Activated CD8-positive, alpha-beta memory T cell treated with anti-CD3 and anti-CD28 coated beads for 4 hours (primary cell): ENCODE measurements at places on chromosomes 1 and 21.
A peak's percentile ranks its signal among the peaks of the same experiment; 100 is the strongest.

DNA sequence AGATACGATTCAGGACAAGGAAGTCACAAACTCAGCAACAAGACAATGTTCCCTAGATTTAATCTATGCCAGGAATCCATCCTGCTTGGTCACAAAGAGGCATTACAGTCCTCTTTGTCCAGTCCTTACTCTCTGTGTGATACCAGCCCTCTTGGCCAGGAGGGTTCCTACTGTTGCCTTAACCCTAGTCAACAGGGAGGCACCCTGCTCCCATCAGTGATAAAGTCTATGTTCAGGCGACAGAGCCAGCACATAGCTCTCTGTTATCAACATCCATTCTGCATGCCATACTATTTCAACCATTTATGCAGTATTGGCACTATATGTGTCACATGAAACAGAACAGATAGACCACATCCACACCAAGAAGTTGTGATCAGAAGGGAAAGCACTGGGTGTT, 4.4 kb upstream of the NPL start:
- DNase-seq: no peak

DNA sequence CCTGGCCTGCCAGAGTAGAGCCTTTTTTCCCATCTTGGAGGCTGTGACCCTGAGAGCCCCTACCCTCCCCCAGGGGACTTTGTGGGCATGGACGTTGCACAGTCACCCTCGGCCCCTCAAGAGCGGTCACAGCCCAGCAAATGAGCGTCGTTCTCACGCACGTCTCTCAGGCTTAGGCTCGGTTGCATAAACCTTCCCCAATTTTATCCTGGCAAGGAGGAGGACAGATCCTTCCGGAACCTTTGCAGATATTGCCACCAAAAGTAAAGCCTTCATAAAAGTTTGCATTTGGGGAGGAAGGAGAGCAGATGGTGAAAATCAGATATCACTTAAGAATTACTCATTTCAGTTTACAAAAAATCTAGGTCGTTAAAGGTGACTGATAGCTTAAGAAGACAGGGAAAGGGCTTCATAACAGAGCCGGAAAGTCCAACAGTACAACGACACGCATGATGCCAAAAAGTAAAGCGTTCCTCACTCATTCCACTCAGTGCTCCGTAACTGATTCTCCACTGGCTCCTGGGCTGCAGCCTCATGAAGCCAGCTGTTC, 29.3 kb downstream of the PDE9A start:
- DNase-seq: no peak

- no peak for DNase-seq
Observed at GRCh38 chr1:25679171-25679570, 62.6 kb downstream of the MAN1C1 start.

- DNase-seq: no peak
Observed at GRCh38 chr1:53075761-53076163, 13.7 kb downstream of the PODN start.

DNA sequence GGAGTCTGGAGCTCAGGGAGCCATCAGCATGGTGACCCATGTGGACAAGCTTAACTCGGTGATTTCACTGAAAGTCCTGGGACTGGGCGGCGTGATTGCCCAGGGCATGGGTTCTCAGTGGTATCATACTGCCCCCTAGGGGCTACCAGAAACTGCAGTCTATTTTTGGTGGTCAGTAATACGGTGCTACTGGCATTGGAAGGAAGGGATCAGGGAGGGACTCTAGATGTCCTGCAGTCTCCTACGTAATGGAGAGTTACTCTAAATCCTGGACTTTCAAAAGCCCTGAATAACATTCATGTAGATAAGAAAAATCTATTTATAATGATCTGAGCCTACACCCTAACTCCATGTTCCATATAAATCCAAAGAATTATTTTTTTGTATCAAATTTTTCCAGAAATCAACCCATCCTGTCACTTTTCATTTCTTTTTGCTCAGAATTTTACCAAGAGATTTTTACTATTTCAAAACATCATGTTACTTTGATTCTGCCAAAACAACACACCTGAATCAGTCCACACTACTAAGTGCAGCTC, 37.3 kb downstream of the PABPC4 start:
- DNase-seq: no peak

- DNase-seq: no peak
Observed at GRCh38 chr1:44777547-44777946, 2.2 kb downstream of the RPS8 start.

DNA sequence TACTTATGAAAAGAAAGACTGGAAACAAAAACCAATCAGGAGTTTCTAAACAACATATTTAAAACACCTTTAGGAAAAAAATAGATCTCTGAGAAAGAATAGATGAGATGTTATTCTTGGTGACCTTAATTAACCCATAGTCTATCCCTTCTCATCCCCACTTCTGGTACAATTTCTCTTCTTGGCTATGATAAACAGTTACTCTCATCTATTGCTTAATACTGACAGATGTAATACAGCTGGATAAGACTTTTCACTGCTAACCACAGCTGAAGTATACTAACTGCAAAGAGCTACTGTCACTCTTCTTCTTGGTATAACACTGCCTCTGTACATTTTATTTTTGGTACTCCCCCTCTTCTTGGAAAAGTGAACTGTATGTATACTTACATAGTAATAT, 15.2 kb downstream of the EXTL2 start:
- no peak for DNase-seq

GRCh38 chr1:44485229-44485933, 80.3 kb downstream of the RNF220 start:
- DNase-seq: no peak

DNA sequence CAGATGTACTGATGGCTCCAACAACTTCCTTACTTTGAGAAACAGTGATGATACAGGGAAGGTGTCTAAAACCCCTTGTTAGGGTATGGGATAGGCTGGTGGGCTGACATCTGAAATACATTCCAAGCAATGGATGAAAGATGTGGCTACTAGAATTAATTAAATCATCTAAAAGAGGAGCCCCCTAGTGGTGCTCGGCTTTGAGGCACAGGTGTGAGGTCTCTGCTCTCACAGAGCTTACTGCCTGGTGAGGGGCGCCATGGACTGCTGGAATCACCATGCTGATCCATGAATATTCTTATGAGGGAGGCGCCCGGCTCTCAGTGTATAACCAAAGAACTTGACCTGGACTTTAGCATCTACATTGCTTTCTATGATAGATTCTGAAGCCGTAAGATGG, 48.5 kb downstream of the GNG4 start:
- no peak for DNase-seq

GRCh38 chr1:31815752-31816500, at the start of gene SPOCD1:
SPOCD1 (minus strand) TSS chr1:31816022; CDS start chr1:31815333, 689 bp downstream.
- peak; percentile 66 for DNase-seq

DNA sequence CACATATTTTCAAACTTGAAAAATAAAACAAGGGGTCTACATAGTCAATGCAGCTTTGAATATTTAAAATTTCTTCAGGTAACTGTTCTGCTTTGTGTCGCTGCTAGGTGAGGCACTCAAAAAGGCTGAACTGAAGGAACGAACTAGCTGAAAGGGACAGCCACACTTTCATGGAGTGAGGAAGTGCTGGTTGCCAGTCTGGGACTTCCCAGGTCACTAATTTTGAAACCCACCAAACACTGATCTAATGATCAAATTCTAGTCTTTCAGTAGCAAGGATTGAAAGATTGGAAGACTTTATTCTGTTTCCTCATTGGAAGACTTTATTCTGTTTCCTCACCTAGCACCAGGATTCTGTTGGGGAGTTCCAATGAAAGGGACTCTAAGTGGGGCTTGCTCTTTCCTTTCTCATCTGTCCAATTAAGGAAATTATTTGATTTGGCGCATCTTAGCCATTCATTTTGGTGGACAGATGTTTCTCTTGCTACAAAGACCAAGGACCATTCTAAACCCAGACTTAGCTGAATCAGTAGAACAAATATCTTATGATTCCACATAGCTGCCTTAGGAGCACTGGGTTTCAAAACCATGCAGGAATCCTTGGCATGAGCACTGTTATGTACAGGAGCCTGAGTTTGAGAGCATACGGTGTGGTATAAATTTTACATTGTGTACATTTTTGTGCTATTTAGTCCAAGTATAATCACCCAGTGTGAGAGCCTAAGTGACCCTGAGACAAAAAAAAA, 10.9 kb upstream of the ARID1A start:
- DNase-seq: no peak

DNA sequence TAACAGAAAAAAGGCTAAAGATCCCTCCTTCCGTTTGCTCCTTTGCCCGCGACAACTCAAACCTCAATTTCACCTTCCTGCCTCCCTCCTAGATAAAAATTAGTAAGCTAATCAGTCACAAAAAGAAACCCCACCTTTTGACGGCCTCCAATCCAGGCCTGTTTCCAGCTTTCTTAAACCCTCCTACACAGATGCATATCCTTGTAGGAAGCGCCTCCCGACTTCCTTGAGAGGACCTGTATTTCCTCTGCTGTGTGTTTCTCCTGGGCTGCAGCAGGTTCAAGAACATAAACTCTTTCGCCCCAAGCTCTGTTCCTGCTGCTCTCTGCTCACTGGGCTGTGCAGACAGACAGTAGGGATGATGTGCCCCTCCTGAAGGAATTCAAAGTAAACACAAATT, 168.8 kb downstream of the CYYR1 start:
- no peak for DNase-seq

- no peak for DNase-seq
Observed at GRCh38 chr1:10672343-10673050, 123.9 kb downstream of the CASZ1 start.

DNA sequence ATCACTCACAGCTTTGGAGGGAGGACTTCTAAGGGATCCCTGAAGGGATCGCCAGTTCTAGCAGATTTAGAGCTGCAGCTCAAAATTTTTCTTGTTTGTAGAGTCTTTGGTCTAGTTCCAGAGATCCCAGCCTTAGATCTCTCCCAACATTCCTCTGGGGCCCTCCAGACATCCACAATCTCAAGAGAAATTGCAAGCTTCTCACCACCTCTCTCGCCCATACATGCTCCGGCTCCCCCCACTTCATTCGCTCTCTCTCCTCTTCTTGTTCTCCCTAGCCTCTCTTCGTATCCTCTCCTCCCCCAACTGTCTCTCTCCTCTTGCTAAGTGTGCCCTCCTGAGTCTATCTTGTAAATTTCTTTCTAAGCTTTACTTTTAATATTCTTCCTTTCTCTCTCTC, 15.1 kb upstream of the TUT4 start:
- DNase-seq: no peak

GRCh38 chr1:75720820-75721219, 3.7 kb upstream of the ACADM start:
- no peak for DNase-seq

DNA sequence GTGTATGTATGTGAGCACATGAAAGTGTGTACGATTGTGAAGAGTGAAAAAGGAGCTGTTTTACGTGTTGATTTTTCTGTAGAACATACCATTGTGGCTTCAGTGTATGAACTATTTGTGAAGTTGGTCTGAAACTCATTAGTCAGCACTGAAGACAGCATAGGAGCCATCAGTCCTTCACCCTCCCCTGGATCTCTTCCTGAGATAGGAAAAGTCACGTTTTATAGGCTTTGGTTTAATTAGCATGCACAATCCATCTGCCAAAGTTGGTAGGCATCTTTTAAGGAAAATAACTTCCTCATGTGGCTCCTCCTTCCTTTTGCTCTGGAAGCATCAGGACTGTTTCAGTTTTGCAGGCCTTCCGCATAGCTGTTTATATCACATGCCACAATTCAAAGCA, 1.4 kb upstream of the RABIF start:
- no peak for DNase-seq

DNA sequence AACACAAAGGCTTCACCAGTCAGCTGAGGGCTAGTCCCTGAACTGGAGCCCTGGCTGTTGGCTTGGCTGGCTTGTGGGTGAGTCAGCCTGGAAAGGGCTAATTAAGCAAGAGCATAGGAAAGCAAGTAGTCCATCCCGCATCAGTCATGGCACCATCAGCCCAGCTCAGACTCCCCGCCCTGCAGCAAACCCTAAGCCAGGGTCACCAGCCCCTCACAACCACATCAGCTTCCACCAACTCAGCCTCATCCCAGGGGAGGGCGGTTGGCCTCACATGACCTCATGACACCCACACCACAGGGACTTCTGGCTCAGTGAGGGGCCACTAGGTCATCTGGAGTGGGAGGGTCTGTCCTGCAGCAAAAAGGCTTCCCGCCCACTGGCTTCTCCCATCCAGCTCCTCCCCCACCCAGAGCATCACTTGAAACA, 7.0 kb upstream of the SPATC1L start:
- no peak for DNase-seq

GRCh38 chr1:241551759-241552638, 19.8 kb downstream of the KMO start:
- DNase-seq: peak; percentile 16

- DNase-seq: no peak
Observed at GRCh38 chr1:89737985-89738510, 82.8 kb upstream of the LRRC8D start.

- DNase-seq: no peak
Observed at GRCh38 chr21:41901782-41902181, 22.6 kb upstream of the PRDM15 start.

GRCh38 chr1:21299780-21300395, 9.6 kb upstream of the ECE1 start:
- DNase-seq: no peak

DNA sequence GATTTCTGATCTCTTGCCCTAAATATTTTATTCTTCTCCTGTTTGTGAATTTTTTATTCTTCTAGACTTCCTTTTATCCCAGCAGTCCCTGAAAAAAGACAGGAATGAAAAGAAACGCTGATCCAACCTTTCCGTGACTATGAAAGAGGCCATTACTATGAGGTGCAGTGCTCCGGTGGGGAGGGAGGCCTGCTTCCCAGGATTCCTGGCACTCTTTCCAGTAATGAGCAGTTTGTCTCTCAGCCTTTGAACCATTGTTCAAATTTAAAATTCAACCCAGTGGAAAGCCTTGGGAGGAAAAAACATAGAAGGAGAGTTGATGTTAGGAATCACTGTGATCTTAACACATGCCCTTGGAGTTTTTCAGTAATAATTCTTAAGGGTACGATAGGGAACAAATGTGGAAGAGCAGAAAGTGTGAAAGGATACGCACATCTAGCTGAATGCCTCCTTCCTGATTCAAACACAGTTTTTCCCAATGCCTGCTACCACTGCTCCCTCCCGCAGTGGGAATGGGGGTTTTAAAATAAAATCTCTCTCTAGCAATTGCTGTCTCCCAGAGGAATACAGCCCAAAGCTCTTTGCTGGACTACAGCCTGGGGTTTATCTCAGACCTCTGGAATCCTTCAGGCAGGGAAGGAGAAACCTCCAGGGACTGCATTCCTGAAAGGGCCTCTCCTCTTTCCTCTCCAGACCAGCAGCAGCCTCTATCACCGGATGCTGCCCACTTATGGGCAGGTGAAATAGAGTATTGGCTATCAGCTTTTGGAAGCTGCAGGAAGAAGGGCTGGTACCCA, 6.1 kb downstream of the IER5 start:
- no peak for DNase-seq

DNA sequence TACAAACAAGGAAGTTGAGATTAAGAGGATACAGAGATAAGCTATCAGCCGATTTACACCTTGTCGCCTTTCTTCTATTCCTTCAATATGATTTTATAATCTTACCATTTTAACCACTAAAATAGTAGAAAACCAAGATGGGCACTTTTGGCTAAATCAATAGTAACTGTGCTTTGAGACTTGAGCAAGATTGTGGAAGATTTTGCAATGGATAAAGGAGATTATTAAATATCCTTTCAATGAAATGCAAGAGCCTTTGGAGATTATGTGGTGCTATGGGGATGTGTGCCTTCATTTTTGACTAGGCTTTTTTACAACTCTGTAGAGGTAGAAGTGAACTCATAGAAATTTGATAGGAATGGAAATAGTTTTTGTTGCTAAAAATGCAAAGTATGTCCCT, 33.7 kb downstream of the ADAMTS1 start:
- DNase-seq: no peak
